ENCODE measurements at places on chromosomes 5 and 9.

DNA sequence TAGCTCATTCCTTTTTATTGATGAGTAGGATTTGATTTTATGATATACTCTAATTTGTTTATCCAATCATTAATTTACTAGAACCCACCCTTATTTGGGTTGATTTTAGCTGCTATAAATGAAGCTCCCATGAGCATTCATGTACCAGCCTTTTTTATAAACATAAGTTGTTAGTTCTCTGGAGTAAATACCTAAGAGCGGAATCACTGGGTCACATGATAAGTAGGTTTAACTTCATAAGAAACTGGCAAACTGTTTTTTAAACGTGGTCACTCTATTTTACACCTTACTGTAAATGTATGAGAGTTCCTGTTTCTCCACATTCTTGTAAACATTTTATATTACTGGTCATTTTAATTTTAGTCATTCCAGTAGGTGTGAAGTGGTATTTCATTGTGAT lies 364.6 kb downstream of the NPR3 start:
- peak; percentile 51 for DNase-seq

GRCh38 chr5:137822158-137822764 lies 45.4 kb upstream of the MYOT start:
- DNase-seq = peak; percentile 55

GRCh38 chr9:9387511-9388115 lies 1225.2 kb downstream of the PTPRD start:
- DNase-seq = no peak

DNA sequence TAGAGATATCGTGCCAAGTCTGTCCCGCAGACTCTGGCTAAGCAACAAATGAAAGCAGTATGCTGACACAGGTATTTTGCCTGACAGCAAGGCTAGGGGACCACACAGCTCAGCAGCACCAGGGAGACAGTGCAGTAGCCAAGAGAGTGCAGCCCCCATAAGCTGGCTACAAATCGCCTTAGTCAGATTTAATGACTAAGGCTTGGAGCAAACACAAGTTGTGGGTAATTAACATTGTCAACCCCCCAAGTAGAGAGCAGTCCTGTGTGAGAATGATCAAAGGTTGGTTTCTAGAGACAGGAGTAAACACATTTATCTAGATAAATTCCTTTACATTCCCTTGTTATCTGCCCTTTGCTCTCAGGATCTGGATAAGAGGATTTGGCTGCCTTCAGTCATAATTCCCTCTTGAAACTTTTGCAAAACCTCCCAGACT lies 1434.5 kb upstream of the CDH6 start:
- no peak for DNase-seq

DNA sequence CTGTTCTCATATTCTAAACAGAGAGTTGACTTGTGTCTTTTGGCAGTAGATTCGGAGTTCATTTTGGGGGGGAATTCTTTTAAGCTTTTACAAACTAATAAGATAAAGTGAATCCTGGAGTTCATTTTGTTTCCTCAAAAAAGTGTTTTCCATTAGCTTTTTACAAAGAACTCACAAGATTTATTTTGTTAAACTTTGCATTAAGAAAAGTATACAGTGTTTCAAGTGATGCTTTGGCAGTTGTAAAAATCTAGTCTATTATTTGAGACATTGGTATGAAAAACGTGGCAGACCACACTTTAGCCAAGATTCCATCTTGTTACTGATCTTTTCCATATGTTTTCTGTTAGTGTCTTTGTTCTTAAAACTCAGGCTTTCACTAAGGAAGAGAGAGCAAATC lies 1.2 kb upstream of the OMD start:
- DNase-seq = peak; percentile 76

- peak; percentile 71 for DNase-seq
These were observed 56.8 kb upstream of the SMIM32 start for GRCh38 chr5:136249678-136250266.

DNA sequence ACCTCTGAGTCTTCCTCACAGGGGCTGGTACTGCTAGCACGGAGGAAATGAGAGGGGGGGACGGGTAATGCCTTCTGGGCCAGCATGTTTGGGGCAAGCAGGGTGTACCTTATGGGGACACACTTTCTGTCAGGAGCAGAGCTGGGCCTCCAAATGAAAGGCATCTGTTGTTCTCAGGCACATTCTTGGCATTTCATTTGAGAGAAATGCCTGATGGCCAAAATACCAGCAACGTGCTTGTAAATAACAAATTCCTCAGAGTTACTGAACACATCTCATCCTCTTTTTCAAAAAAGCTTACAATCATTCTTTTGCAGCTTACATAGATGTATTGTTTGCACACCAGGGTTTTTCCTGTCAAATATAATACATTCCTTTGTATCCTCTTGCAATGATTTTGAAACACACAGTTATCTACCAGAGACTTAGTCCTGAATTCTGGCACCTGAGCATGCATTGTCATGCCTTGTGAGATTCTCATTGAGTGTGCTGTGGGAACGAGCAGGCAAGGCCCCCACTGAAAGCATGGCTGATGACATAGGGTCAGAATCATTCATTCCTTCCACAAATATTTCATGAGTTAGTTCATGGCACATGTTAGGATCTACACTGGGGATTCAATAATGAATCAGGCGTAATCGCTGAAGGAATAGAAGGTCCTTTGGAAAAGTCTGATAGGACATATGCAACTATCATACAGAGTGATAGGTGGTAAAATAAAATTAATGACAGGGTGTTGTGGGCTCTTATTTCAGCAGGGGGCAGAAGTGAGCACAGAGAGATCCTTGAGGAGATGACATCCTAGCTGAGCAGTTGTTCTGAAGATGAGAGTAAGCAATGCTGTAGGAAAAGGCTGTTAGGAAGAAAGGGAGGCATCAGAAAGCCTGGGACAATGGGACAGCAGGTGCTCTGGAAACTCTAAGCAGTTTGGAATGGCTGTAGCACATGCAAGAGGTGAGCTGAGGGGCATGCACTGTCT lies 260.9 kb upstream of the TUT7 start:
- DNase-seq = peak; percentile 81

DNA sequence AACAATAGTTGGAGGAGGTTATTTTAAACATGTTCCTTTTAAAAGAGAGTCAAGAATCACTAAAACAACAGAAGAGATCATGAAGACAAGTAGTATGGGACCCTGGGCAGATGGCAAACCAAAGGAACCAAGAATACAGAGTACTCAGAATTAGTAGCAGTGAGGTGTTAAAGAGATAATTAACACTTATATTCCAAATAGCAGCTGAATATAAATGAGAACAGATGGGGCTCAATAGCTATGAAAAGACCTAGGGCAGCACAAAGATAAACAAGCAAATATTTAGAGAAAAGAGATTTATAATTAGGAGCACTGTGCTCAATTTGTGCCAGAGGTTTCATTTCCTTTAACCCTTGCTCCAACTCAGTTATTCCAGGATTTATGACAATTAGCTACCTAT lies 159.1 kb downstream of the FAM114A2 start:
- no peak for DNase-seq

DNA sequence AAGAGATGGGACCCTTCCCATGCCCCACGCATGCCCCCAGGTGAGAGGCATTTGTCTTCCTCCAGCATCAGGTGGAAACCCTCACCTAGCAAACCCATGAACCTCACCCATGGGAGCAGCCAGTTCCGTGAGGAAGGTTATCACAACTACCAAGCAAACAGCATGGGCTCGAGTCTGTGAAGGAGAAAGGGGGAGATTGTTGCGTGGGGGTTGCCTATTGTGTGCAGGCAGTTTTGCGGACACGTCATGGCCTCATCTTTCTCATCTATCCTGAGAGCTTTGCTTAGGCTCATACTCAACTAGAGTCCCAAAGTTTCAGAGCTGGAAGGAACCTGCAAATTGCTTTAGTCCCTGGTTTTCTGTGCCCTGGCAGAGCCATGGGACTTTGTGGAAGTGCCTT lies 73.6 kb upstream of the TGFBR1 start:
- no peak for DNase-seq

DNA sequence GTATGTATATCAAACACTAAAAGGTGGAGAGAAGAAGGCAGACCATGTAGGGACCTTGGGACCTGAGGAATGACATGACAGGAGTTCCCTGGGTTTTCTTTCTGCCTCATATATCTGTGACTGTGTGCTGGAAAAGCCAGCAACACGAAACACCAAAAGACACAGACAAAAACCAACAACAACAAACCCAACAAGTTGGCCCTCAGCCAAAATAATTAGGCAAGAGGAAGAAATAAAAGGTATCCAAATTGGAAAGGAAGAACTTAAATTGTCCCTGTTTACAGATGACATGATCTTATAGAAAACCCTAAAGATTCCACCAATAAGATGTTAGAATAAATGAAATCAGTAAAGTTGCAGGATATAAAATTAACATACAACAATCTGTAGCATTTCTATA lies 21.7 kb downstream of the ABO start:
- no peak for DNase-seq

DNA sequence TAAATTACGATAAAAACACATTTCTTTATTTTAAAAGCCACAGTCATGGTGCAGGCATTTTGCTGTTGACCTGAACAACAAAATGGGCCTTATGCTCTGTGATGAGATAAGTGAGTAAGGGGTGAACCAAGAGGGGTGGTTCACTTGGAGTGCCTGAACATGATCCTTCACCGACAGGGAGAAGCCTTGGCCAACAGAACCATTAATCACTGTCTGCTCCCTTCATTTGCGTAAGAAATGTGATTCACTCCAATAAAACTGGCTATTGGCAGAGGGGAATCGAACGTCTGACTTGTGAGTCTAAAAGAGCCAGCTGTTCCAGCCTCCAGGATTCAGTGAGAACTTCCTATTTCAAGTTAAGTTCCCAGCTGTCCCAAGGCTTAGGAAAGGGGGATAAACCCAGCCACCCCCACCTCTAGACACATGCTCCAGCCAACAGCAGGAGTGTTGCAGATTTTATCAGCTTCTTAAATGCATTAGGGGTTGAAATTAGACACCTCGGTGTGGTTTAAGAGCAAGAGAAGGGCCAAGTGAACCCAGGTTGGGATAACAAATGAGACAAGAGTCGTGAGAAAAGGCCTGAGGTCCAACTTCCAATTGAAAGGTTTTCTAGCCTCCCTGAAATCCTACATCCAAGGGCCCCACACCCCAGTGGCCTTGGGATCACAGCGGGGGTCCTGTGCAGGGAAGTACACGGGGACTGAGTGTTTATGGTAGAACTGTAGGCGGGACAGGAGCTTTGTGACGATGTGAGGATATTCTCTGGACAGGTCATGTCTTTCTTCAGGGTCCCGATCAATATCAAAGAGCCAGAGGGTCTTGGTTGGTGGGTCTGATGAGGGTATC lies 131.4 kb upstream of the LHFPL2 start:
- DNase-seq = peak; percentile 87

DNA sequence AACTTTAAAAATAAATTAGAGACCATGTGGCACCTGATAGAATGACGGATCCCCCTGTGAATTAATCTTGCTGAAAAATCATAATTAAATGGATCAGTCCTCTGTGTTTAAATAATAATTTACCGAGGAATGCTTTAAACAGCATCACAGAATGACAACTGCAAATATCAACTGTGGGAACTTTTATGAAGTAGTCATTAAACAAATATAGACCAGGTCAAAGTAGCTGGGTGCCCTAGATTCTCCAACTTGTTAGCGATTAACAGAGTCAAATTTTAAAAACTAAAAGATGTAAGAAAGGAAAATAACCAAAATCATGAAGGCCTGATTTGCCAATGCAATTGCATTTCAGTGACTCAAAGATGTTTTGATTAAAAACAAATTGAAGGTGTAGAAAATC lies 933.4 kb downstream of the PTPRD start:
- DNase-seq = no peak

- DNase-seq = peak; percentile 78
These were observed 174.5 kb upstream of the MAP1B start for GRCh38 chr5:71932655-71933338.

- DNase-seq = no peak
These were observed 55.3 kb downstream of the SPEF2 start for GRCh38 chr5:35672995-35673394.

DNA sequence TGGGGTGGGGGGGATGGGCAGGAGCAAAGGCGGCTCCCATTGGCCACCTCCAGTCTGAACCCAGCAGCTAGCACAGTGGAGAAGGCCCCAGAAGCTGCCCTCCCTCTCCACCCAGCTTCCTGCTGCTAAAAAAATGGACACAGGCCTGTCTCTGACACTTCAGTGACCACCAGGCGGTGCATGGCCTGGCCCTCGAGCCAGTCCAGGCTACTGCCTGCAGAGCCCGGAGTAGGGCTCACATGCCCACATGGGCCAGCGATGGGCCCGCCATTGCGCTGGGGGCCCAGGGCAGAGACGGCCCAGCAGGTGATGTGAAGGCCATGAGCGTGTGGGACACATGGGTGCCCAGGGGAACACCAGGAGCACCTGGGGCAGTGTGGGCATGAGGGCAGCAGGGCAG lies 52.1 kb upstream of the NOTCH1 start:
- DNase-seq = no peak

GRCh38 chr5:162703914-162704313 lies 636.3 kb downstream of the GABRG2 start:
- no peak for DNase-seq

- peak; percentile 42 for DNase-seq
These were observed 754 bp downstream of the DCAF12 start for GRCh38 chr9:34125681-34126206.

GRCh38 chr5:132477784-132478365 lies 12.7 kb downstream of the IRF1 start:
- DNase-seq = no peak

- no peak for DNase-seq
These were observed 28.5 kb upstream of the QSOX2 start for GRCh38 chr9:136273921-136274785.

DNA sequence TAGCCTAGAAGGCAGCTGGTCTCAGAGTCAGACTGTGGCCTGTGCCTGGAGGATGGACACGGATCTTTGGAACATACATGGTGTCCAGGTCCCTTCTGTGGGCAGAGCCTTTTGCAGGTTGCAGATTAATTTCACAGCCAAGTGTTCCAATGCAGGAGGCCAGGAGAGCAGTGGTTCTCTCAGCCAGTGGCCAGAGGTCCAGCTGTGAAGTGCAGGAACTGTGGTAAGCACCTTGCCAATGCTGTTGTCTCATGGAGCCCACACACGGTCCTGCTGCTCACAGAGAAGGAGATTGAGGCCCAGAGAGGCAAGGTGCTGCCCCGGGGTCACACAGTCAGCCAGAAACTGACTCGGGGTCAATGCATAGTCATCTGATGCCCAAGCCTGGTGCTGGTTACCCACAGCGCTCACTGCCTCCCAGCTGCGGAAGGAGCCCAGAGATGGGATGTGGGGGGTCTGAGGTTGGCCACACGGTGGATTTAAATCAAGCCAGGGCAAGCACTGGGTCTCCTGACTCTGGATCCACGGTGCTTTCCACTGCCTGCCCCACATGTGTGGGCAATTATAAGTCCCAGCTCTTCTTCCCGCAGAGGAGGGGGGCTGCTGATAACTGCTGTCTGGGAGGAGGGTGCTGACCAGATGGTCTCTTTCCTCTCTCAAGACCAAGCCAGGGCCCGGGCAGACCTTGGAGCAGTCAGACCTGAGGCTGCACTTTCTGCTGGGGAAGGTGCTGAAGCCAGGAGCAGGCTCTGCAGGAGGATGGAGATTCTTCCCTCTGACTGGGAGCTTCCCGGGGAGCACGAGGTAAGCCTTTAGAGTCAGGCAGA lies 2.8 kb downstream of the PDGFRB start:
- DNase-seq = peak; percentile 70

GRCh38 chr9:129547063-129547462 lies 73.8 kb downstream of the C9orf50 start:
- no peak for DNase-seq

Measured in EH (cell line).